Left lung (tissue), 14 donors: ENCODE measurements at places on chromosomes 4 and X. TPM values are rescaled to one million over a fixed set of nuclear protein-coding genes. Genes with fewer than 3 reads are reported as not detected.

DNA sequence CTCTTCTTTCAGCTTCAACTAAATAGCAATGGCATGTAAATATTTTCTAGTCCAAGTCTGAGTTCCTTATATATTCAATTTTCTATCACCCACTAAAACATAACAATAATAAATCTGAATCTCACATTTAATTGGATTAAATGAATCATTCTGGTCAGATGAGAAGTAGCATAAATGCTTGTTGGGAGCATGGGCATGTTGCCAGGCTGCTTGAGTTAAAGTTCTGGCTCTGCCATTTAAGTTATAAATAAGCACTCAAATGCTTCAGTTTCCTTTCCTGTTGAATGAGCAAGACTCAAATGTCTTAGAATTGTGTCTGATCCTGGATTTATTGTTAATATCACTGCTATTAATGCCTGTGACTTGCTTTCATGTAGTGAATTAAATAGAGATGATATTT lies 496.3 kb downstream of the STPG2 start:
- no peaks in the 10 kb centered on the region for H3K4me1 ChIP-seq
- H3K27ac ChIP-seq = no peak overlapping the region
- H3K4me3 ChIP-seq = no peak overlapping the region
- no peak for DNase-seq
- H3K27me3 ChIP-seq = no peaks in the 10 kb centered on the region

GRCh38 chr4:86744570-86744969 lies 104.6 kb downstream of the SLC10A6 start:
- no peaks in the 10 kb centered on the region for H3K27me3 ChIP-seq
- no peak overlapping the region for H3K27ac ChIP-seq
- no peak overlapping the region for H3K4me3 ChIP-seq
- H3K4me1 ChIP-seq = no peaks in the 10 kb centered on the region
- DNase-seq = no peak

DNA sequence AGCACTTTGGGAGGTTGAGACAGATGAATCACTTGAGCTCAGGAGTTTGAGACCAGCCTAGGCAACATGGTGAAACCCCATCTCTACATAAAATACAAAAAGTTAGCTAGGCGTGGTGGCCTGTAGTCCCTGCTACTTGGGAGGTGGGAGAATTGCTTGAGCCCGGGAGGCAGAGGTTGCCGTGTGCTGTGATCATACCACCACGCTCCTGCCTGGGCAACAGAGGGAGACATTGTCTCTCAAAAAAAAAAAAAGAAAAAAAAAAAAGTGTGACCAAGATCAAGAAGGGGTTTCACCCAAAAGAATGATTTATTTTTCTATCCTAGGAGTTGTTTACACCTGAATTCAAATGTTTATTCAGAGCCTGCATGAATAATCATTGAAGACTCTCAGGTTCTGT lies 572.4 kb upstream of the GALNT7 start:
- no peak for DNase-seq
- H3K27ac ChIP-seq = no peak overlapping the region
- no peak overlapping the region for H3K4me3 ChIP-seq
- no peaks in the 10 kb centered on the region for H3K4me1 ChIP-seq
- H3K36me3 ChIP-seq = no peaks in the 10 kb centered on the region

The DEFB131A gene
- not detected for polyA plus RNA-seq

The FAM47A gene
- not detected for polyA plus RNA-seq

The CSN2 gene
- not detected for polyA plus RNA-seq

GRCh38 chr4:168269896-168270295 lies 48.7 kb downstream of the DDX60 start:
- no peaks in the 10 kb centered on the region for H3K4me1 ChIP-seq
- no peak for DNase-seq
- H3K4me3 ChIP-seq = no peak overlapping the region
- peaks cover 85% of the 10 kb centered on the region for H3K36me3 ChIP-seq

- H3K4me1 ChIP-seq = no peaks in the 10 kb centered on the region
- DNase-seq = no peak
- H3K27me3 ChIP-seq = no peaks in the 10 kb centered on the region
- no peak overlapping the region for H3K27ac ChIP-seq
Measured at GRCh38 chr4:79882806-79883205, 190.2 kb downstream of the ANTXR2 start.

The RTL5 gene
- 21.7 TPM for polyA plus RNA-seq

- H3K27me3 ChIP-seq = no peaks in the 10 kb centered on the region
- DNase-seq = no peak
- H3K36me3 ChIP-seq = no peaks in the 10 kb centered on the region
- H3K4me3 ChIP-seq = no peak overlapping the region
Measured at GRCh38 chr4:151672996-151673395, 87.8 kb downstream of the GATB start.

DNA sequence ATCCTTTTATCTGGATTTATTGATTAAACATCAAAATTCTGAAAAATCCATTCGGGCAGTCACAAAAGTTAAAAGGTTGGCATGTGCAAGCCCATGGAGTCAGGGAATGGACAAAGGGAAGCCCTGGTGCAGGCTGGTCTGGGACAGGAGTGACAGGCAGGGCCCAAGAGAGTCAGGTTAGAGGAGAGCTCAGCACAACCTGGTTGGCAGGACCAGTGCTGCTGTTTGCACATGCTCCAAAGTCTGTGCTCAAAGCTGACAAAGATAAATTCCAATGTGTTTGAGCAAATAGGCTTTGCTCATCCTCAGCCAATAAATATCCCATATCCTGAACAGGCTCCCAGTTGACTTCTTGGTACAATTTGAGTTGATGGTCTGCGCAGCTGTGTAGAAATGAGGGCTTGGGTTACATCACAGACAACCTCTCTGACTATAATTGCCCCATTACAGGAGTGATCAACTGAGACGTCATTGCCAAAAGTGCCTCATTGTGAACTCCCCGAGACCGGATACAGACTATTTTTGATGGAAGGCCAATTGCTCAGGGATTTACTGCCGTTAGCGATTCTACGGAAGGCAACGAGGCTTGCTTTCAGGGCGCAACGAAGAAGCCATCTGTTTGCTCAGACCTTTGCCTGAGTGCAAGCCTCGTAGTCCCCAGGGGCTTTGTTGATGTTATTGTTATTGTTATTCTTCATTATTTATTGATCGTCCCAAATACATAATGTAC lies 1008.1 kb upstream of the TENM3 start:
- DNase-seq = no peak
- no peaks in the 10 kb centered on the region for H3K36me3 ChIP-seq
- no peak overlapping the region for H3K27ac ChIP-seq
- no peaks in the 10 kb centered on the region for H3K4me1 ChIP-seq
- H3K27me3 ChIP-seq = no peaks in the 10 kb centered on the region
- no peak overlapping the region for H3K4me3 ChIP-seq
